Forelimb muscle (tissue), 1 donor: ENCODE measurements at places on chromosomes 5 and 9.

GRCh38 chr5:178625679-178626483 is 969 bp downstream of the CLK4 start:
- DNase-seq: no peak

DNA sequence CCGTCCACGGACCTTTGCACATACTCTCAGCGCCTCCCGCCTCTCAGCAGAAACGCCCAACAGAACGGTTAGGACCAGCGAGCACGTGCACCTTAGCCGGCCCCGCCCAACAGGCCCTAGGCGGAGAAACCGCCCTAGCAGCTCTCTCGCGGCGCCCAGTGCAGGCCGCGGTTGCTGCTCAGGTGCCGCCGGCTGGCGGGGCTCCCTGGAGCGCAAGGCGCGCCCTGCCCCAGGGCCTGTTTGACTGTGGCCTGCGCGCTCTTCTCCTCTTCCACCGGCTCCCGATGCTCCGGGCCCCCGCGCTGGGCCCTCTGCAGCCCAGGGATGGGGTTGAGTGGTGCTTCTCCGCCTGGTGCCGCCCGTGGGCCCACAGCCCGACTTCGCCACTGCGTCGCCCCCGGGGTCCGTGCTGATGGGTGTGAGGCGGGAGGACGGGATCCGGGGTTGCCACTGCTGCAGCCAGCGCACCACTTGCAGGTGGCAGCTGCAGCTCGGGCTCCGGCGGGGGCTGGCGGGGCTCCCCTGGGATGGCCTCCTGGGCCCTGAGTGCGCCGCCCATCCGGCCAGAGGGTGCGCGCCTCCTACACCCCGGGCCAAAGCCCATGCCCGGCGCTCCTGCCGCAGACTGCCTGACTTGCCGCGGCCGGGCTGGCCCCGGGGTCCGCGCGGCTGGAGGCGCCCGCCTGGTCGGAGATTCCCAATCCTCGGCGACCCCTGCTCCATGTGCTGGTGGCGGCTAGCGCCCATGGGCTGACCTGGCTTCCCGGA is 1889.4 kb upstream of the CDH9 start:
- no peak for DNase-seq

- DNase-seq: no peak
These were observed 2149.4 kb upstream of the ACO1 start for GRCh38 chr9:30235068-30235467.

GRCh38 chr5:15365070-15365469 is 134.9 kb upstream of the FBXL7 start:
- DNase-seq: no peak

- no peak for DNase-seq
These were observed 206.4 kb downstream of the NXNL2 start for GRCh38 chr9:88741335-88741734.

DNA sequence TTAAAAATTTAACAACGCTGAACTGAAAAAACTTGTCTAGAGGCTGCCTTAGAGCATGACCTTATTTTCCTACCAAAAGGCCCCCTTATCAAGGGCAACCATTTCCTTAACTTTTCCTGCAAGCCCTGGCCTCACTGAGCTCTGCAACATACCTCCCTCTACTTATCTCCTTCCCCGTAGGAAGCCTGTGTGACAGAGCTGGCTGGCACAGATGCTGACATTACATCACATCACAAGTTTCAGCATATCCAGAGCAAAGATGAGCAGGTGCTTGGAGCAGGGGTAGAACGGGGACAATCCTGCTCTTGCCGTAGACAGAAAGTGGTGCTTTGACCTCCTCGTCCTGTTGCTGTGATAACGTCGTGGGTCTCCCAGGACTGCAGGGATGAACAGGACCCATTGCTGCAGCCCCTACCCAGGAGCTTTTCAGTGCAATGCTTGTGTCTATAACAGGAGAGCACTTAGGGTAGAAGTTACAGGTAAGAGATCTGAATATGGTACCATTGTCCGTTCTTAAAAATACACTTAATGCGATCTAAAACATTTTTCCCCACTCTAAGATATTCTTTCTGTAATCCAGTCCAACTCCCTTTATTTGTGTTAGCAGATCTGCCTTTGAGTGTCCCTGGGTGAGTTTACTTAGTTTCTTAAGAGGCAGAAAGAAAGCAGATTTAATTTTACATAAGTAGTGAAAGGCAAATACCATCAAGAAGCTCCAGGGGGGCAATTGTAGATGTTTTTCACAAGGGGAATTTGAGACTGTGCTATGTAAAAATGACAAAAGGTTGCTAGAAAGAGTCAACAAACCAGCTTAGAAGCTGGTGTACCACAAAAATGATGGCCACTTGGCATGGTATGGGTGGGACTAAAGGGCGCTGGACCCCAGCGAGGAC is 101.9 kb upstream of the EFNA5 start:
- DNase-seq: no peak

DNA sequence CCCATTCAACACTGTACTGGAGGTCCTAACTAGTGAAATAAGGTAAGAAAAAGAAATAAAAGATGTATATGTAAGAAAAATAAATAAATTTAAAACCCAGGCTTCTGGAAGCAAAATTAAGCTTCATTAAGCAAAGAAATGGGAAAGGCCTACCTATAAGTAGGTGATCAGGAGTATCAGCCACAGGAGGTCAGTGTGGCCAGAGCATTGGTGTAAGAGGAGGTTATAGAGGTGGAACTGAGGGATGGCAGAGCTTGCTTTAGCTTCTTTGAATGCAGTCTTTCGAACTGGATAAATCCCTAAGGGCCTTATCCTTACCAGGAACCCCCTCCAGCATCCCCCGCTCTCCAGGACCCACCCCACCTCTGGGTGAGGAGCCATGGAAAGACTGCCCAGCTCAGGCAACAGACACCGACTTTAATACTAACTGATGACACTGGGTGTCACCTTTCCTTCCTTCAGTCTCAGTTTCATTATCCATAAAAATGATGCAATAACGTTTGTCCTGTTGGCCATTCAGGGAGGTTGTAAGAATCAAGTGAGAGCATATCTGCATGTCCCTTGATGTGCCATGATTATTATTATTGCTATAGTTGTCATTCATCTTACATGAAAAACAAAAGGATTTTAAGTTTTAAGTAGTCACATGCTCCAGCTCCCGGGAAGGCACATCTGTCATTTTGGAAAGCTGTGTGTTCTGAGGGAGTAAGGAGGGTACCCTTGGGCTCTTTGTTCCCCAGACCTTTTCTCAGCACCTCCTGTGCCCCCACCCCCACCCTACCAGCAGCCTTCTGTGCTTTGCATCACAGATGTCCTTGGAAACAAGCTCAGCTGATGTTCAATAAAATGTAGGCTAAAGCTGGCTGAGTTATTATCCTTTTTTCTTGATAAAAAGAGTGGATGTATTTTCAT is 50.8 kb upstream of the CTNNA1 start:
- DNase-seq: no peak

GRCh38 chr5:113054899-113055298 is 78.3 kb downstream of the DCP2 start:
- DNase-seq: no peak

DNA sequence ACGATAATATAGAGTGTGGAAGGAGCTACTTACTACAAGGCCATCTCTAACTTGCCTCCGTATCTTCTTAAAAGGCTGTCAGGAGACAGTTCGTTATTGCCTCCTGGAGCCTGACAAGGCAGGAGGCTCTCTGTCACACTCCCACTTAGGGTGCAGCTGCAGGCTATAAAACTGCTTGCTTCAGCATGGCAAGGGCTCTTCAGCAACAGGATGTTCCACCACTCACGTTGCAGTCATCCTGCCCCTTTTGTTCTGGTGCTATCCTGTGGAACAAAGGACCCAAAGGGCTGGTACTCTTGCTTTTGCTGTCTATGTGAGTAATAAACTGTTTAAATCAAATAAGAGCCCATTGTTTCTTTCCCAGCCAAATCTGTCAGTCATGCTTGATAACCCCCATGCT is 508.9 kb downstream of the NTRK2 start:
- DNase-seq: no peak

- DNase-seq: no peak
These were observed 152.0 kb downstream of the MYO10 start for GRCh38 chr5:16784088-16784487.

DNA sequence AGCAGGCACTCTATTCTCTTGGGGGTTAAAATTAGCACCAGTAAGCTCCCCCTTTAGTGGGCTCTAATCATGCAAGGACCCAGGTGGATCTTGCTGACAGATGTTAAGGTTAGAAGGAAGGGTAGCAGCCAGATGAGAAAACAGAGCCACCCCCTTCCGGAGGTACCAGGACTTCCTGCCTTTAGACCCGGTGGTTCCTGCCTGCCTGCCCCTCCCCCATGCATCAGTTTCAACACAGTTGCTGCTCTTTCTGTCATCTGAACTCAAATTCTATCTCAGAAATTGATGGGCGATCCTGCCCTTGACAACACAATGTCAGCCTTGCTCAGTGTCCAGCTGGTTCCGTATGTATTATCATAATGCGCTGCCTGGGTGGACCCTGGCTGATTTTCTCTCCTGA is 287.3 kb downstream of the EBF1 start:
- DNase-seq: no peak

DNA sequence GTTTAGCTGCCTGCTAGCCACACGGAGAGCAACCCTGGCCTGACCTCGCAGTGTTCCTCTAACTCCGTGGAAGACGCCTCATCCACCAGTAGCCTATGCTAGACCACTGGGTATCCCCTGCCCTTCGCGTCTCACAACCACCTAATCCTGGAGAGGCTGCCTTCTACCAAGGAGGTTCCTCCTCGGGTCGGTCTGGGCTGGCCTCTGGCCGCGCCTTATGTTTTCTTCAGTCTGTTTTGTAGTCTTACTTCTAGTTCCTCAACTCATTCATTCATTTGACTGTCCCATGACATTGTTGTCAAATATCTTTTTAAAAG is 1.6 kb upstream of the TPM2 start:
- no peak for DNase-seq

DNA sequence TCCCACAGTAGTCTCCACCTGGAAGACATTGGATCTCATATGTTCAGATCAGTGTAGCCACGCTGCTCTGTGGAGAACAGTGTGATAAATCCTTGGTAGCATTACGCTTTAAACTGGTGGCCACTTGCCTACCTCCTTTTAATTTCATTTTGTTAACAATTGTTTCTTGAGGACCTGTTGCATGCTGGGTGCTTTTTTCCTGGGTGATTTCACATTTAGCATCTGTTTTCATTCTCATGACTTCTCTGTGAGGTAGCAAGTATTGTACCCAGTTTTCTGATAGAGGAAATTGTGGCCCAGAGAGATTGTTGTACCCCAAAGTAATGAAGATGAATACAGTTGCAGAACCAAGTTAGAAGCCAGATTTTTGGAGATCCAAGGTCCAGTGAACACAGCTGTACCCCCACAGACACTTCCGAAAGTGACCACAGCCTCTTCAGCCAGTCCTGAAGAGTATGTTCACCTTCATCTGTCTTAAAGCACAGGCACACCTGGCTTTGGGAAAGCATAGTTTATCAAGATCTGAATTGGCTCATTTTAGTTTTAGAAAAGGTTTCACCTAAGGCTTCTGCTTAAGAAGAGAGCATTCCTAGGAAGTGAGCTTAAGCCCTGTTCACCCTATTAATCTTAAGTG is 75.2 kb downstream of the F2RL2 start:
- DNase-seq: no peak

GRCh38 chr9:109499631-109500410 is 1.7 kb upstream of the PTPN3 start:
- DNase-seq: no peak

GRCh38 chr5:57937025-57937424 is 454.4 kb upstream of the ACTBL2 start:
- DNase-seq: no peak

GRCh38 chr5:73284220-73284795 is 111.3 kb downstream of the TMEM174 start:
- no peak for DNase-seq

- no peak for DNase-seq
These were observed 673.2 kb downstream of the CDH18 start for GRCh38 chr5:19314840-19315239.

- DNase-seq: no peak
These were observed 13.5 kb upstream of the MARCHF6 start for GRCh38 chr5:10339958-10340357.

DNA sequence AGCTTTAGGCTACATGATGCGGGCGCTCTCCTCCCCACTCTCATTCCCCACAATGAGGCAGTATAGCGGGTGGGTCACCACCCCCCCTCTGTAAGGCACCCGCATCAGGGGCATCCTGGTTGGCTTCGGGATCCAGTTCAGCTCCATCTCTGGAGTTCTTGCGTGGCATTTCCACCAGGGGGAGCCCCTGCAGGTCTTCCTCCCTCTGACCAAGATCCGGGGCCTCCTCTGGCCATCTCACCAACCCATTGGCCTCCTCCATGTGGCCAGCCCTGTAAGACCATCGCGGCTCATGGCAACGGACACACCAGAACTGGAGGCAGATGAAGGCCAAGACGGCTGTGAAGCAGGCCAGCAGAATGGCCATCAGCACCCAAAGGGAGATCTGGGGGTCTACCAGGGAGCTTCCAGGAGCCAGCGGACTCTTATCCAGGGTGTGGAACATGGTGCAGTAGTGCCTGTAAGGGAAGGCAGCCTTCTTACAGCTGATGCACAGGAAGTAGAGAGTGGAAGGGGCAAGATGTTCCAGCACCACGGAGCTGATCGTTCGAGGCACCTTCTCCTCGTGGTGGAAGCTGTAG is 77.0 kb downstream of the CYFIP2 start:
- DNase-seq: no peak

DNA sequence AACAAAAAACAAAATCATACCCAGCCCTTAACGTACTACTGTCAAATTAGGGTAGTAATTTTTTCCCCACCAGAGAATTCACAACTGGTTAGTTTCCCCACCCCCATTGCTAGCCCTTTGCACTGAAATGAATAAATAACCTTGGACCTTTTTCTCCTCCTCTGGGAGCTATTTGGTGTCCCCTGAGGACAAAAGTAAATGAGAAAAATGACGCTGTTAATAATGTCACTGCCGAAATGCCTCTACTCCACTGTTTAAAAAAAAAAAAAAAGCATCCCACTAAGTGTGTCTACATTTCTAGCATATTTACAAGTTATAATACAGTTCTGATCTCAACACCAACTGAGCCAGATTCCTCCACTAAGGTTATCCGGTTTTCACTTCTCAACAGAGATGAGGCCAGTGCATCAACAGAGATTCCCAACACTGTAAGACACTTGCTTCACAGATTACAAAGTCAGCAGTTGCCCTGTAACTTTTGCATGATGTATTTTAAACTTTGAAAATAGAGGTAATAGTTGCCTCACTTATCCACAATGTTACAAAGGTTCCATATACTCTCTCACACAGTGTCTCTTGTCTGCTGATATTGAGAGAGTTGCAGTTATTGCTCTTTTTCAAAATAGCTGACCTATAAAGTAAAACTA is 5.1 kb upstream of the NFIB start:
- no peak for DNase-seq

- no peak for DNase-seq
These were observed 21.3 kb downstream of the CCDC69 start for GRCh38 chr5:151202381-151203139.

GRCh38 chr5:7190712-7191250 is 205.2 kb upstream of the ADCY2 start:
- no peak for DNase-seq
